AG04450 (cell line): ENCODE measurements at places on chromosomes 12 and 14. TPM values are rescaled to one million over a fixed set of nuclear protein-coding genes. Genes with fewer than 3 reads are reported as not detected.

DNA sequence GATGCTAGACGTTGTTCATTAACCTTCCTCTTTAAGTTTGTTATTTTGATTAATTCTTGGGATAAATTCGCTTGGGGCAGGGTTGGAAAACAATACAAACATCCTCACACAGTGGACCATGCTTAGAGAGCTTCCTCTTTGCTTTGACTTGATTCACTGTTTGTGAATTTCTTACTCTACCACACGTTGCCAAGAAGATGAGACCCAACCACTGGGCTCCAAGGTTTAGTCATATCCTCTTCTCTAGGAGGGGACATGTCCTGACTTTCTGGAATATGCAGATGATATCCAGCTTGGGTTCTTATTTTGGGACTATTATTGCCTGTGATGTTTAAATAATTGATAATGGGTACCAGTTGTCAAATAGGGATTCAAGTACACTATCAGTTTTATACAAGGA, 428.2 kb downstream of the ATP23 start:
- DNase-seq, result no peak

TAS2R10 gene
- 0.24 and 0.71 TPM in 2 replicates for polyA plus RNA-seq

KIF21A gene
- 0.94 and 1.4 TPM in 2 replicates for polyA plus RNA-seq

OLR1 gene
- polyA plus RNA-seq, result 13.0 and 15.3 TPM in 2 replicates

GRCh38 chr12:57272337-57273151, 21.6 kb upstream of the STAC3 start:
- DNase-seq, result no peak

CAPZA3 gene
- polyA plus RNA-seq, result not detected in 2 replicates

KLRD1 gene
- 0.11 and 0.33 TPM in 2 replicates for polyA plus RNA-seq

- DNase-seq, result no peak
Measured at GRCh38 chr12:47868041-47868440, 36.8 kb downstream of the VDR start.

GRCh38 chr12:779745-780734, 27.7 kb downstream of the WNK1 start:
- DNase-seq, result peak; percentile 7

DNA sequence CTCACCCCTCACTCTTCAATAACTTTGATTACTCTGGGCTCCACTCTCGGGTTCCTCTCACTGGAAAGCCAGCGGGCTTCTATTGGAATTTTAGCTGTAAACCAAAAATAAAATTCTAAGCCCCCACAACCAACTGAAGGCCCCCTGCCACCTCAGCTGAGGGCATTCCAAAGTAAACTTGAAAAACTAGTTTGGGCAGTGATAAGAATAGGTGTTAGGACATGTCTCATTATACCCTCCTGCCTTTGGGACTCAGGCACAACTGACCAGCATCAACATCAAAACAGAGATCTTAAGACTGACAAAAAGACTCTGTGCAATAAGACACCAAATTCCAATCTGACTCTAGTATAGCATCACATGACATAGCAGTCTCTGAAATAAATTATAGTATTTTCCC, 11.9 kb upstream of the TSPAN9 start:
- DNase-seq, result no peak

DNA sequence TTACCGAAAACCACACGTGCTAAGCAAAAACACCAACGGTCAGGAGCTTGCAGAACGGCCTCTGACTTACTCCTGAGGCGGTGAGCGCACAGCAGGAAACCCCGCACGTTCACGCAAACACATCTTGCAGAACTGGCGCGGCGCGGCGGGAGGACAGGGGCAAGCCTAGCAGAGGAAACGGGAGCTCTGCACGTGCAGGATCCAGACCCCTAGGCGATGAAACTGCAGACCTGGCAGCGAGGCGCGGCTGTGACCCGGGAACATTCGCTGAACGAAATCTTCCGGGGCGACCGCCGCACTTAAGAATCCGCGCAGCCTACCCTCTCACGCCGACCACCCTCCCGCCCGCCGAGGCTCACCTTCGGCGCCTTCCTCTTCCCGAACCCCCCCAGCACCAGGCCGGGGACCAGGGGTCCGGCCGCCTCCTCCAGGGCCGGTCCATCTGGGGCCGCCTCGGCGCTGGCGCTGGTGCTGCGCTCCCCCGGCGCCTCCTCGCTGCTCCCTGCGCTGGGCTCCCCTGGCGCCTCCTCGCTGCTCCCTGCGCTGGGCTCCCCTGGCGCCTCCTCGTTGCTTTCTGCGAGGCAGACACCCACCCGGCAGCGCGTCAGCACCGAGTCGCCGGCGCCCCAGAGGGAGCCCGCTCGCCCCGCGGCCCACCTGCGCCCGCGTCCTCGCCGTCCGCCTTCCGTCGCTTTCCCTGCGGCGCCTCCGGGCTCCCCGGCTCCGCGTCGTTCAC, 615 bp downstream of the DDX51 start:
- no peak for DNase-seq

GRCh38 chr12:130945786-130946492, 7.8 kb upstream of the ADGRD1 start:
- no peak for DNase-seq

DNA sequence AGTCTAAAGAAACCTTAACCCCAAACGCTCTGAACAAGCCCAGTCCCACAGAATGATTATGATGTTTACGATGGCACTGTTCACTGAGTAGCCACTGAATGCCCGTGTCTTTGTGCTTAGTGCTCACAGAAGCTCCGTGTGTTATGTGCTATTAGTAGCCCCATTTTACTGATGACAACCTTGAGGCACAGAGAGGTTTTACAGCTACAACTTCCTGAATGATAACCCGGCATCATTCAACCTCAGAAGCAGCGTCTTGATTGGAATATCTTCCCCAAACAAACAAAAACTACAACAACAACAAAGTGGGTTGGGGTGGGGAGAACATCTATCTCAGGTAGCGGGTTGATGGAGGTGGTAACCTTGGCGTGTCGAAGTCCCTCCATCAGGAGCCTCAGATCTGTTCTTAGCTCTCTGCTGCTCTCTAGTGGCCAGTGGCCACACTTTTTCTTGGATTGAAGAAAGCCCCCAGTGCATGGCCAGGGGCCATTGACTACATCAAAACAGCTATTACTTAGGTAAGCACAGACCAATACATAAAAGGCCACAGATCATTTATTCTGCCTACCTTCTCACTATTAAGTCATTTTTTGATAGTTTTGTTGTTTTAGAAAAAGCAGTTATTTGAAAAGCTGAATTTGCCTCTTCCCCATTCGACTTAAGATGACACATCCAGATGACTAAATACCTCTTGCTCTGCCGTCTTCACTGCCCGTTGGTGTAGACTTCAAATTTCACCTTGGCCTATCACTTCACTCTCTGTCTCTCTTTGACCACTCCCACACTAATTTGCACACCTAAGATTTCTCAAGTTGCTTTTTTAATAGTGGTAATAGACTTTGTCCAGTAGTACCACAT, 376.9 kb downstream of the GALC start:
- peak; percentile 3 for DNase-seq

COCH gene
- 0.17 and 0.19 TPM in 2 replicates for polyA plus RNA-seq

DNA sequence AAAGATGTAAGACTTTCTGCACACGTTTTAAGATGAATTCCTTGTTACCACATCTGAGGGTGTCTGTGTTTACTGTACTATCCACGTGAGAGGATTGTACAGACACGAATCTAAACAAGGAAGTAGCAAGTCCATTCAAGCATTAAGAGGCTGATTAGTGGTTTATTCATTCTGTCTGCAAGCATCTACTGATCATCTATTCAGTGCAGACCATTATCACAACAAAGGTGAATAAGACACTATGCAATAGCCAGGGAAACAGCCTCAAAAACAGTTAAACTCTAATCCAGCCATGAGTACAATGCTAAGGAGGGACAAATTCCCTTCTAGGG, 111.6 kb upstream of the PZP start:
- no peak for DNase-seq

DNA sequence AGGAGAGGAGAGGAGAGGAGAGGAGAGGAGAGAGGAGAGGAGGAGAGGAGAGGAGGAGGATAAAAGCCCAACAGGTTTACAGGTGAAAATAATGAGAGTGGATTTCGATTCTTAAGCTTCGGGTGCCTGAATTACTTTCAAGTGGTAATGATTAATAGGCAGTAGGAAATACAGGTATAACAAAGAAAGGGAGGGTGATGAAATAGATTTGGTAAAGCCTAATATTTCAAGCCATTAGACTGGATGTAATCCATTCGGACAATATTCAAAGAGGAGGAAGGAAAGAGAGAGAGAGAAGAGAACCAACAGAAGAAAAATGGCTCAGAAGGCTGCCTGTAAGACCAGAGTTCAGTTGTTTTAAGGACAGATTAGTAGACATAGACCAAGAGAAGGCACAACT, 76.6 kb downstream of the RASSF9 start:
- DNase-seq, result no peak

- DNase-seq, result no peak
Measured at GRCh38 chr12:750366-751191, 1.8 kb upstream of the WNK1 start.

GRCh38 chr12:53560351-53560750, 53.1 kb upstream of the NPFF start:
- DNase-seq, result no peak

DNA sequence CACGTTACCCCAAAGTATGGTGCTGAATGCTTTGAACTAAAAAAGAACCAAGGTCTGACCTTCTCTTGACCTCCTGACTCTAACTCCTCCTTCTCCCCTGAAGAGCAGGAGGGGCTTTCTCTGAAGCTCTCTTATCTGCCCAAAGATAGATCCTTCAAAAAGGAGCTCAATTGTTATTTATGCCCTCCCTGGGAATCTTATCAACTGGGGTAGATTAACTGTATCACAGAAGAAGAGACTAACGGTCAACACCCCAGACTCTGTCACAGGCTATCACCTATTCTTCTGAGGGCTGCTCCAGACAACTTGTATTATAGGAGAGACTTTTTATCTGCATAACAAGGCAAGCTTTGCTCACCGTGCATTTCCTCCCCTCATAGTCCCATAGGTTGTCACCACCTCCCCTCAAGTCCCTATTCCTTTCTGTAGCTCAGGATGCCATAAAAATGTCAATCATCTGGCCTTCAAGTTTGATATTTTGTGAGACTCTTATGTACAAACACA, 86.6 kb downstream of the PAPLN start:
- no peak for DNase-seq

WASHC4 gene
- polyA plus RNA-seq, result 33.8 and 59.4 TPM in 2 replicates

LALBA gene
- not detected in 2 replicates for polyA plus RNA-seq

SERPINA10 gene
- not detected in 2 replicates for polyA plus RNA-seq

DNA sequence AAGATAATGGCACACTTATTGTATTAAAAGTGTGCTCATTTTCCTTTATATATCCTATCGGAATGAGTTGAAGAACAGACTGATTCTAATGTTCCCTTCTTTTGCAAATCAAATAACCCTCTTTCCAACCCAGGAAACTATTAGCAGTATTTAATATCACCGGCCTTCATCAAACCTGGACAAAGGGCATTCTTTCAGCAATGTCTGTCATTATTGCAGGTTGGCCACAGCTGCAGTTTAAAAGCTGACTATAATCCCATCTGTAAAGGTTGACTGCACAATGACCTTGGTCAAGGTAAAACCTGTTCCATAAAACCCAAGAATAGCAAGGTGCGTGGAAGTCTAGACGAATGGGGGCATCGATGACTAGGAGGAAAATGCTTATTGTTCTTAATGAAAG, 472.3 kb upstream of the SOX5 start:
- no peak for DNase-seq

TSPAN19 gene
- polyA plus RNA-seq, result not detected in 2 replicates

DNA sequence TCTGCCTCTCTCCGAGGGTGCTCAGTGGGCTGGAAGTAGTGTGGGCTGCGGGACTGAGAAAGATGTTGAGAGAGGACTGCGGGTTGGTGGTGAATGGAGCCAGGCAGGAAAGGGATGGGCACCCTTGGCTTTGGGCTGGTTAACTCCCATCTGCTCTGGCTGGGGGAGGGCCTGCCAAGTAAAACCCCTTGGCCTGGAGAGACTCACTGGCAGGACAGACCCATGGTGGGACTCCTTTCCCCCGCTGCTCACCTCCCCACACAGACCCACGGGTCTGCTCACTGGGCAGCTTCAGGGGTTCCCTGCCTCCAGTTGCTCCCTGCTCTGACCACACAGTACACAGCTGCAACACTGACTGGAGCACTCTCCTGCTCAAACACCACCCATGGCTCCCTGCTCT, 54.1 kb downstream of the KRT80 start:
- no peak for DNase-seq

- DNase-seq, result no peak
Measured at GRCh38 chr12:12240662-12241340, 26.0 kb downstream of the LRP6 start.

CCDC38 gene
- not detected in 2 replicates for polyA plus RNA-seq

DNA sequence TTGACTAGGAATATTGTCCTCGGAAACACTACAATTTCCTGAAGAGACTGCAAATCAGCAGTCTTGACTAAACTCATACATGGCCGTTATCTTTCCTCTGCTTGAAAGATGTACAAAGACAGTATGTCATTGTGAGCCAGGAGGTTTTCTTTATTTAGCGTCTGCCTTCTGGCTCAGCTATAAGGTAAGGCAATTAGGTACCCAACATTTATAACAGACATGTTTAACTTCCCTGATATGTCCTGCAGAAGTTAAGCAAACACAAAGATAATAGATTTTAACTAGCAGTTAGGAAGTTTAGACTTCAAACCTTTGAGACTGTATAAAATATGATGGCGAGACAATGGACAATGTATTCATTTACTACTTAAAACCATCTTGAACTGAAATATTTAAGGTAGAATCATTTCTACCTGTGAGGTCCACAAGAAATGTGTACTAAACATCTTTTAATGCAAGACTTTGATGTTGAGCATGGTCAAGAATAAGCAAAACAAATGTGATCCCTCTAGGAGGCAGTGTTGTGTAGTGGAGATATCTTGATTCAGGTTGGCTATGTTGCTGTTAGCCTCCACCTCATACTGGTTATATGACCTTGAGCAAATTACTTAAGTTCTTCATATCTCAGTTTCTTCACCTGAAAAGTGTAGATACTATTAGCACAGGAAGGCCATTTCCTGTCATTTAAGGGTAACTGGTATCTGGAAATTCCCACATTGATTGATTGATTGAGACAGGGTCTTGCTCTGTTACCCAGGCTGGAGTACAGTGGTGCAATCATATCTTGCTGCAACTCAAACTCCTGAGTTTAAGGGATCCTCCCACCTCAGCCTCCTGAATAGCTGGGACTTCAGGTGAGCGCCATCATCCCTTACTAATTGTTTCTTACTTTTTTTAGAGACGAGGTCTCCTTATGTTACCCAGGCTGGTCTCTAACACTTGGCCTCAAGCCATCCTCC, 96.3 kb upstream of the EEA1 start:
- peak; percentile 26 for DNase-seq

DNA sequence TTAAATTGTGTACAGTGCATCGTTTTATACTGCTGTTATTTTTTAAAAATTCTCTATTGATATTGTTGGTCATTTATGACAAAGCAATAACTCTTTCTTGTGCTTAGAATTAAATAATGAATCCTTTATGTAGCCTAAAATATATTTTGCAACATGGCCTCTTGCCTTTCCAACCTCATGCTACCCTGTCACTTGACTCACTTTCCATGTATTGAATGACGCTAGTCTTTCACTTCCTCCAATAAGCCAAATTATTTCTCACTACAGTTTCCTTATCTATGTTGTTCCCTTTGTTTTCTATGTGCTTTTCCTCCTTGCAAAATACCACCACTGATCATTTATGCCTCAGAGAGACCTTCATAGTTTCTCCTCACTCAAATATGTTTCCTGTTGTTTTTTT, 16.3 kb upstream of the EPYC start:
- no peak for DNase-seq

- DNase-seq, result no peak
Measured at GRCh38 chr14:96235426-96235825, 20.6 kb upstream of the BDKRB1 start.
